ENCODE measurements at places on chromosomes 6 and 20.

GRCh38 chr6:166005401-166005943 lies 162.2 kb downstream of the TBXT start:
- DNase-seq = no peak

DNA sequence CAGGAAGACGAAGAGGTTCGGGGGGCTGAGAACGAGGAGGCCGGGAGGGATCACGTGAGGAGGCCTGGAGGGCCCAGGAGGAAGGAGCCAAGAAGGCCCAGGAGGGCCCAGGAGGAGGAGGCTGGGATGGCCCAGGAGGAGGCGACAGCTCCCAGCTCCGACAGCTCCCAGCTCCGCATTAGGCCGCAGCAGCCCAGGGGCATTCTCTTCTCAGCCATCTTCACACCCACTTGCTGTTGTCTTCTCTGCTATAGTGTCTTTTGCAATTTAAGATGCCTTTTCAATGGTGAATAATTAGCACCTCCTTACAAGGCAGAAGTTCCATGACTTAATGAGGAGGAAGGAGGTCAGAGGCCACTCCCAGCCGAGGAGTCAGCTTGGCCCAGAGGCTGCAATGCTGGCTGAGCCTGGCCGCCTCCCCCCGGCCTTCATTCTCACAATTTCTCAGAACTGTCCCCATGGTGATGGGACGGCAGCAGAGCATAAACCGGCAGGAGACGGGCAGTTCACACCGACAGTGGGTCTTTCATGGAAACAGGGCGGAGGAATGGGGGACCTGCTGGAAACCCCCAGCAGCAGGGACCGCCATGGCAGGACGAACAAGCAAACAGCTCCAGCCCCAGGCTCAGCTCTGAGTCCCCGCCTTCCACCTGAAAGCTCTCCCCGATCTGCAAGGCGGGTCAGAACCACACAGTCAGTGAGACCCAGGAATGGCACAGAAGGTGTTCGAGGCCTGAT lies 45.1 kb downstream of the WDR27 start:
- DNase-seq = no peak

- DNase-seq = no peak
Measured at GRCh38 chr20:47189060-47189459, 167.4 kb downstream of the ZMYND8 start.

DNA sequence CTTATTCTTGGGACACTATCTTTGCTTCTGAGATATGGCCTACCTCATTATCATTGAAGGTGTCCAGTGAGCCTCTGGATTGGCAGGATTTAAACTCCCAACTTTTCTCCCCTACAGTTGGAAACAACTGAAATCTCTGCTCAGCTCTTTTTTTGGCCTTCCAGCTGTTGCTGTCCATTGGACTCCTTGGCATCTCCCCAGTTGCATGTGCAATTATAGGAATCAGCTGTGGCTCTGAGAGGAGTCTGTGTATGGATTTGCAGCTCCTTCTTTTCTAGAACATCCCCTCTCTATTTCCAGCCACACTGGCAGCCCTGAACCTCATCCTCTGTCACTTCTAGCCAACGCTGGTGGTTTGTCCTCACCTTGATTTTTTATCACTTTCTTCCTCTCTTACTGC lies 21.2 kb downstream of the RAB22A start:
- peak; percentile 76 for DNase-seq

DNA sequence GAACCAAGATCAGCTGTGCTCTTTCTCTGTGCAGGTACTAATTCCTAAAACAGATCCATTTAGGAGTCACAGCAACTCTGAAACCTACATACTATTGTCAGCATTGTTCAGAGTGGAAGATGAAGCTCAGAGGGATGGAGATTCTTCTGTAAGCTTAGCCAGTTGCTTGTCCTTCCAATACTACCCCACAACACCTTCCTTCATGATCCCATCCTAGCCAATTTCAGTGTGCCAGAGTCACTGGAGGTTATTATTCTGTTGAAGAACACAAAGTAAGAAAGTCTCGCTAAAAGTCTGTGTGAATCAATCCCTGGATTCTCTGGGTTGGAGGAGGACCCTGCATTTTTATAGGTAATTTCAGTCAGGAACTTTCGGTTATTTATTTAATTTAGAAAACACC lies 2.3 kb downstream of the POPDC3 start:
- no peak for DNase-seq

- no peak for DNase-seq
Measured at GRCh38 chr6:100665041-100665380, 200.3 kb upstream of the SIM1 start.

DNA sequence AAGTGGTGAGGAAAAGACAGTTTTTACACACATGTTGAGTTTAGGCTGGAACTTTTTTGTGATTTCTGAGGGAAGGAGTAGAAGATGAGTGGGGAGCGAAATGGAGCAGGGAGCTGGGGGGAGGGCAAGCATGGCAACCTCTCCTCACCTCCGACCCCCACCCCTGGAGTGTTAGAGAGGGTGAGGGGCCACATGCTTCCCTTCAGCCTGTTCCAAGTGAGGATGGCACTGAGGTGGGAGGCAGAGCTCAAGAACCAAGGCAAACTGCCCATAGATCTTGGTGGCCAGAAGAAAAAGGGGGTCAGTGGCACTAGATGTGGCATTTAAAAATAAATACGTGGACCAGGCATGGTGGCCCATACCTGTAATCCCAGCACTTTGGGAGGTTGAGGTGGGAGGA lies 4.8 kb downstream of the TTBK1 start:
- DNase-seq = no peak

DNA sequence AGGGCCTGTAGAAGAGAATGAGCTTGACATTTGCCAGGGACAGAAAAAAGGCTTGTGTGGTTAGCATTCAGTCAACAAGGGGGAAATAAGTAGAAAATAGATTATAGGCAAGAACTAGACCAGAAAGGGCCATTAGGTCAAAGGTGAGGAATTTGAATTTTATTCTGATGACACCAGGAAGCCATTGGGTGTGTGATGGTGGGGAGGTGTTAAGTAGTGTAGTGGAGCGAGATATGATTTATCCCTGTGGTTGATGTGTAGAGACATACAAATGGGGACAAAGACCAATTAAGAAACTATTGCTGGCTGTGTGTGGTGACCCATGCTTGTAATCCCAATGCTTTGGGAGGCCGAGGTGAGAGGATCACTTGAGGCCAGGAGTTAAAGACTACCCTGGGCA lies 11.0 kb downstream of the DSTN start:
- DNase-seq = no peak

- no peak for DNase-seq
Measured at GRCh38 chr20:49460916-49461315, 21.6 kb downstream of the KCNB1 start.

- DNase-seq = no peak
Measured at GRCh38 chr6:45136495-45136894, 191.6 kb upstream of the RUNX2 start.

- DNase-seq = no peak
Measured at GRCh38 chr6:8939615-8940014, 504.3 kb upstream of the SLC35B3 start.

- no peak for DNase-seq
Measured at GRCh38 chr6:73144516-73144915, 80.8 kb downstream of the KHDC1L start.

- no peak for DNase-seq
Measured at GRCh38 chr20:14470231-14470899, 133.0 kb upstream of the FLRT3 start.

DNA sequence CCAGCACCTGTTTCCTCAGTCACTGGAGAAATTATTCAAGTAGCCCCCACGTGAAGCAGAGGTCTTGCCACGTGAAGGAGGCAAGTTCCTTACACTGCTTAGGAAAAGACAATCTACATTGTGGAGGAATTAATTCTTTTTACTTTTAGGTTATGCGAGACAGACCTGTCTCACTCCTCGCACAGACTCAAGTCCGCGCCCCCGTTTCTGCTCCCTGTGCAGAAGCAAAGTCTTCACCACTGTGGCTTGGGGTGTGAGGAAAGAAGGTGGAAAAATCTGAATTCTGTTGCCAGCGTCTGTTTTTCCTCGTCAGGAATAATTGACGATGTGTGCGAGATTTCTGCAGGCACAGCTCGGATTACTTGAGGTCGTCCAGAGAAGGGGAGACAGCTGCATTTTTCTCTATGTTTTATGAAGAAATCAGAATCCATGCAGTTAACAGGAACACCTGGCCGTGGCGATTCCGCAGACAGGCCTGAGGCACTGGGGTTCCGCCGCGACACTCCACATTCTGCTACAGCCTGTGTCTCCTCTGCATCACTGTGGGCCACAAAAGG lies 185.1 kb downstream of the SMOC2 start:
- DNase-seq = no peak

DNA sequence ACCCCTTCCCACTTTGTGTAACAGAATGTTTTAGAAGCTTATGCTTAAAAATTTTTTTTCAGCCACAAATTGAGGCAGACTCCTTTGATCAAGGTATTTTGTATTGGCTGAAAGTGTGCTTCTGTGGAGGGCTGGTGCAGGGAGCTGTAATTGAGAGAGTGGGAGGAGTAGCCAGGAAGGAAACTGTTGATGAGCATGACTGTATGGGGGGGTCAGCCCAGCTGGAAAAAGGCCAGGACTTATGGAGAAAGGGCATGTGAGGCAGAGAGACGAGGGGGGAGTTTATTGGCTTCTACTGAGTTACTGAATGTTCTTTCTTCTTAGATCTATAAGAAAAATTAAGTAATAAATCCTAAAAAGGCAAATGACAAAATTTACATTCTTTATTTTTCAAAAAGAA lies 13.4 kb downstream of the RFPL4B start:
- no peak for DNase-seq

GRCh38 chr6:165446331-165446730 lies 136.9 kb upstream of the C6orf118 start:
- no peak for DNase-seq

GRCh38 chr20:20606050-20606449 lies 106.4 kb downstream of the RALGAPA2 start:
- no peak for DNase-seq
